Stimulated activated CD8-positive, alpha-beta memory T cell treated with anti-CD3 and anti-CD28 coated beads, Interleukin-12 subunit alpha, Interleukin-12 subunit beta, amount 100 ng/mL, for 1 hour (primary cell): ENCODE measurements at places on chromosomes 13 and 19.

DNA sequence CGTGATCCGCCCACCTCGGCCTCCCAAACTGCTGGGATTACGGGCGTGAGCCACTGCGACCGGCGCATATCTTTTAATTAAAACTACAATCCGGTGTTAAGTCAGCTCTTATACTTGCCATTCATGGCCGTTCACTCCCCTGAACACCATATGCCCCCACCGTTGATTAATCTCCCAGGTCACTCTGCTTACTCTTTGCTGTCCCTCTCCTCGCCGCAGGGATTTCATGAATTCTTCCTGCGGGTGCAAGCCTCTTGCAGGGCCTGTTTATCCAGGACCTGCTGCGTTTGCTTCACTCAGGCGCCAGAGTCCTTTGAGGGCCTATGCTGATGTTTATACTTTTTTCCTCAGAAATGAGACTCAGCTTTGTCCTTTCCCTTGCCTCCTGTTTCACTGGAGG lies 996 bp downstream of the ERVV-2 start:
- DNase-seq = no peak

GRCh38 chr19:38737921-38738737 lies 6.1 kb downstream of the CAPN12 start:
- DNase-seq = no peak

DNA sequence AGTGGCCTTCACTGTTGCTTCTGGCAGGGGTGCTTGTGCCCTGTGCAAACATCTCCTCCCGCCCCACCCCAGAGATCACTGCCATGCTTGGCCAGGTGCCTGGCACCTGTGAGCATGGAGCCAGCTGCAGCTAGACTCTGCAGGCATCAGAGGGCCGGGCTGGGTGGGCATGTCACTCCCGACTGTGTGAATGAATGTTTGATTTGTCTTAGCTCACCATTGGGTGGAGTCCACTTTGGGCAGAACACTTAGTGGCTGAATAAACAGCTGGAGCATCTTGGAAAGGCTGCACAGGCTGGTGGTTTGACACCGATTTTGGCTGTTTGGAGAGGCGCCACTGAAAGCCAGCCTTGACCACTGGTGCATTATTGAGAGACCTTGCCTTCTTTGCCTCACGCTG lies 267.3 kb downstream of the DLEU7 start:
- DNase-seq = no peak

GRCh38 chr13:110454956-110455355 lies 106.6 kb downstream of the RAB20 start:
- DNase-seq = no peak

DNA sequence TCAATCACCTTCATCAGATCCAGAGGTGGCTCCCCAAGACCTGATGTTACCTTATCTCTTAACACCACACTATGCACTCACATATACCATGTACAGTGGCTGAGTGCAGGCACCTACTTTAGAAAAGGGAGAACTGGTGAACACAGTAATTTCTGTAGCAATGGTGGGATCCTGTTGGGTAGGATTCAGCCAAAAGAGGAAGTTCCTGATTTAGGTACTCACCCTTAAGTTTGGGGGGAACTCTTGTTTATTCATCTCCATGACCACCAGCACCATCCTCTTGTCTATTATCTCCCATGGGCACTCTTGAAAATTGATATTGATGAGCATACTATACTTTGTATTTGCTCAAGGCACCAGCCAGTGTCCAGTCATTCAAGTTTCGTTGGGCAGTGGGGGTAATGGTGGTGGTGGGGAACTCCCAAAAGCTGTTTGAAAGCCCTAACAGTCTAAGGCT lies 324.4 kb downstream of the LMO7 start:
- DNase-seq = no peak

DNA sequence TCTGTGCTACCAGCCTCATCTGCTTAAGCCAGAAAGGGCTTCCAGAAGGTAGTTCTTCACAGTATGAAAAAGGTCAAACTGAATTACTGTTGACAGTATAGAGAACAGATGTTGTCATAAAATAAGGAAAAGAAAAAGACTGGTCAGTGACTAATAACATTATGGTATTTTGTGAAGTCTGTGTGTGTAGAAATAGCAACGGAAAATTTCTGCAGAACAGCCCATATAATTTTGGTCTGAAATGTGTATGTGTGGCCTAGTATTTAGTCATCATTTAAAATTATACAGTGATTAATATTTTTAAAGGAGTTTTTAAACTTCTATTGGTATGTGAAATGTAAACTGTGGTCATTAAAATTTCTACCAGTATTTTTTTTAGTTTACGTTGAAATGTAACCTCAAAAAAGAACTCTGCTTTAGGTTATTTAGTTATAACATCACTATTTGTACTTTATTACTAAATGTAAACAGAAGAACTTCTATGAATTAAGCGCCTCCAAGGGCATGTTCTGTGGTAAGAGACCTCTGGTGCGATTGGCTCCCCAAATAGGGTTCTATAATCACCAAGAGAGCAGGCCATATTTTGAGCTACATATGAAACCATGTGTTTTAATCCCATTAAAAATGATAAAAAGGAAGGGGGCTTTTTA lies 3.3 kb upstream of the GPR183 start:
- DNase-seq = no peak

GRCh38 chr13:95146486-95146885 lies 154.8 kb downstream of the ABCC4 start:
- DNase-seq = no peak

GRCh38 chr19:38564981-38565690 lies 52.6 kb downstream of the MAP4K1 start:
- DNase-seq = no peak

DNA sequence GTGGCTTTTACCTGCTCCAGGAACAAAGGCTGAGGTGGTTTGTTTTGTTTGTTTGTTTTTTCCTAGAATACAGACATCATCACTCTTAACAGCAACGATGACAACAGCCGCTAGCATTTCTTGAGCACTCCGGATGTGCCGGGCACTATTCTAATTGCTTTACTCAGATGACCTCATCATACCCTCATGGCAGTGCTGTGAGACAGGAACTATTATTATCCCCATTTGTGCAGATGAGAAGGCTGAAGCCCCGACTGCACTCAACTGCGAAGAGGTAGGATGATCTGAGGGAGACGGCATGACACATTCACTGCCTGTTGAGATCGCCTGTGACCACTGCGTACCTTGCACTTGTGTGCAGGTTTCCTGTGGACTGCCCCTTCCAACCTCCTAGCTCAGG lies 66.5 kb downstream of the CCDC70 start:
- DNase-seq = no peak

GRCh38 chr19:45939792-45940514 lies 25.4 kb upstream of the NANOS2 start:
- no peak for DNase-seq

- DNase-seq = no peak
Measured at GRCh38 chr19:7395360-7396066, 46.8 kb downstream of the ARHGEF18 start.

- DNase-seq = peak; percentile 68
Measured at GRCh38 chr19:664913-665443, 2.0 kb upstream of the RNF126 start.

- no peak for DNase-seq
Measured at GRCh38 chr19:5645409-5645808, 22.5 kb downstream of the SAFB start.

GRCh38 chr19:46552891-46553290 lies 48.2 kb upstream of the CALM3 start:
- DNase-seq = no peak

GRCh38 chr13:113860051-113860664 lies 3.7 kb downstream of the GAS6 start:
- no peak for DNase-seq

DNA sequence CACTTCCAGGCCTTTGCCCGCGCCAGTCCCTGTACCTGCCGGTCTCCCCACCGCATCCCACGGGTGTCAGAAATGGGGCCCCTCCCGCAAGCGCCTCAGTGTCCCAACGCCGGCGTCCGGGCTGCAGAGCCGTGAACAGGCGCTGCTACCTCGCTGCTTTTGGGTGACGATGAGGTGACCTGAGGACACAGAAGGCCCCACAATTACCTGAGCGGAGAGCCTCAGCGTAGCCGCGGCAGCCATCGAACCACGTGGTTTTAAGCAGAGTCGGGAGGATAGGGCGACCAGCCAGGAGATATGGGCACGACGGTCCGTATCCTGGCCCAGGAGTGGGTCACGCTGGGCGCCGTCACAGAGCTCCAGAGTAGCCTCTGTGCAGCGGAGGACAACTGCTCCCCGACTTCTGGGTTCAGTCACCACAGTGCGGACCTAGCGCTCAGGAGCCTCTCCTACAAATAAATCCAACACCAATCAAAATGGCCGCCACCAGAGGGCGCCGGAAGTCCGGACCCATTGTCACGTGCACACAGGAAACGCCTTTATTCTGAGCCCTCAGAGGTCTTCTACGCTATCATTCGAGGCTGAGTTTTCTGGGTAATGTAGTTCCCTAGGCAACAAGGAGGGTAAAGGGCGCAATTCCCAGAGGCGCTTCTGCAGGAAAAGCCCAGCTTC lies at the start of gene ZNF814:
Gene ZNF814 (minus strand): TSS at position 478 of the 672 bp plus-strand sequence. CDS start 235 bp downstream, at position 243.
- peak; percentile 71 for DNase-seq

DNA sequence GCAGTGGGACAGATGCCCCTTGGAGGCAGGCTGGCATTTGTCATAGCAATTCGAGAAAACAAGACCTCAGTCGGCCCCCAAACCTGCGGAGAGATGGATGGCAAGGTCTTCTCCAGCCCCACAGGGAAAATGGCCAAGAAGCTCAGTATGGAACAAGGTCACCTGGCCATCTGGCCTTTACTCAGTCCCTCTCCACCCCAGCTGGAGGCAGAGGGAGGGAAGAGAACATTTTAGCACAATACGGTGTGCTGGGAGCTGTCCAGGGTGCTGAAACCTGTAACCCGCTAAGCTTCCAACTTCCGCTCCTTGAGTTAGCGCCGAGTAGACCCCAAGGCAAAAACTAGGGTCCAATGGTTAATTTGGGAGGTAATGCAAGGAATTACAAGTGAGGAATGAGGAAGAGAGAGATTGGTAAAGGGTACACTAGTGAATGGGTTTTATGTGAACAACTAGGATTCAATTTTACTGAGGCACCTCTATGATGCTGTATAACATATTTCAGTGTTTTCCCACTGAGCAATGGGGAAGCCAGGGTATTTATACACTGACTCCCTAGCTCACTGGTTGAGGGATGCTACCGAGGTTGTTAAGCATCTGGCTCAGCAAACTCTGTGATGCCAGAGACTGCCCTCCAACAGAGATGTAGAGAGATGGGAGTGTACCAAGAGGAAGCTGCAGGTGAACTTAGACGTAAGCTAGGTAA lies 64.3 kb downstream of the CACNA1A start:
- DNase-seq = peak; percentile 28

GRCh38 chr19:29259867-29260281 lies 46.9 kb upstream of the UQCRFS1 start:
- no peak for DNase-seq

- DNase-seq = no peak
Measured at GRCh38 chr13:80458543-80458942, 117.6 kb upstream of the SPRY2 start.

DNA sequence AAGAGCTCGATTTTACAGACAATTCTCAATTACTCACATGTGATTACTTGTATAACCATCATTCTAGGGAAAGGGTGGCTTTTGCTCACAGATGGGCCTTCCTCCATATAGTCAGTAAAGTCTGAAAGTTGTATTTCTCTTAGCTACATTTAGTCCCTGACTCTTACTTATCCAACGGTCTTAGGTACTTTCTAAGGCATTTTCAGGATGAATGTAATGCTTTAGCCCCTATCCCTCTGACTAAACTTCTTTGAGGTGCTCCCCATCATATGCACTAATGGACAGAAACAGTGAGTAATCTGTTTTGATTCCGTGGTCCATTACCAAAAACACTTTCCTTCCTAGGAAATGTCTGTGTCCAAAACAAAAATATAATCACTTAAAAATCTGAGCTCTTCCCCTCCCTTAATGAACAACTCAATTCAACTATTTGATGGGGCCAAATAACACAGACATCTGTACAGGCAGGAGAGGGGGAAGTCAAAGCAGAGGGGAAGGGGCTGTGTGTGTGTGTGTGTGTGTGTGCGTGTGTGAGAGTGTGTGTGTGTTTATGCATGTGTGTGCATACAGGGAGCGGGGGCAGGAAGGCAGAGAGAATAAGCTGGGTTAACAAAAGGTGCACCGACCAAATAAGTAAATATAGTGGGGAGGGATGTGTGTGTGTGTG lies 84.9 kb downstream of the USP12 start:
- no peak for DNase-seq

- no peak for DNase-seq
Measured at GRCh38 chr13:96071504-96071903, 18.3 kb upstream of the UGGT2 start.
